ENCODE measurements at places on chromosomes 1 and 21.

GRCh38 chr1:24586970-24587820, 31.3 kb downstream of the NCMAP start:
- no peak for DNase-seq

GRCh38 chr1:50328552-50328951, 94.7 kb downstream of the DMRTA2 start:
- DNase-seq: no peak

- DNase-seq: peak; percentile 63
Observed at GRCh38 chr1:31798086-31798432, 17.8 kb downstream of the SPOCD1 start.

GRCh38 chr1:84042461-84042860, 43.5 kb upstream of the TTLL7 start:
- DNase-seq: no peak

DNA sequence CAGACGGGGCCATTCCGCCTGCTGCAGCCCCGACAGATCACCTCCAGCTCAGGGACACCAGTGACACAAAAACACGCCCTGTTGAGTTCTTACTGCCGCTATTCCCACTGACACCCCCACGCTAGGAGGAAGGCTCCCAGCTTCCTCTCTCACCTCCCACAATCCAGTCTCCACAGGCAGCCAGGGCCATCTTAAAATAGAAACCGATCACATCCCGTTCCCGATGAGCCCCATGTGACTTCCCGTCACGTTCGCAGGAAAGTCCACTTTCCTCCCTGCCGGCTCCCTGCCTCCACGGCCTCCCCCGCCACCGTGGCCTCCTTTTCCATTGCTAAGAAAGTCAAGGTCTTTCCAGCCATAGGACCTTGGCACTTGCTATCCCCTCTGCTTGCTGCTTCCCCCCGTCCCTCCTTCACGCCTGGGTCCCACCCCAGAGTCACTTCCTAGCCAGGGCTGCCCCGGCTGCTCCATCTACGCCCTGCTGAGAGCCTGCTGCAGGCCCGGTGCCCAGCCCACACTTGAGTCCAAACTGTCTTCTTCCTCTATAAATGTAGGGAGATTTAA, 24.0 kb upstream of the DDOST start:
- peak; percentile 86 for DNase-seq

DNA sequence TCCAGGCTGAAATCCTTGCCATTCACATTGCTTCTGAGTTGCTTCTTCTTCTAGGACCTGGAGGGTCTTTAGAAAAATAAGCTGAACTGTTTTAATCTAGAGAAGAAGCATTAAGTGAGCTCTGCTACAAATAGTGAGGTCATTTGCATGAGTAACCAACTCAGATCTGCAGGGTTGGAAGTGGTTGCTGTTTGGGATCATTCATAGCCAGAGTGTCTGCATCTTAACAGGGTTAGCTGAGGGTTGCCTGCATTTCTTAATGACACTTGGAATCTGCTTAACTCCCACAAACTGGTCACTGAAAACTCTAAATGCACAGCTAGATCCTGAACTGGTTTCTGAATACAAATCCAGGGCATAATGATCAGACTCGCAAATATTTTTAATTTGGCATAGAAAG, 9.9 kb downstream of the CNIH3 start:
- DNase-seq: no peak

GRCh38 chr1:5758859-5759578, 233.2 kb downstream of the NPHP4 start:
- DNase-seq: peak; percentile 28

DNA sequence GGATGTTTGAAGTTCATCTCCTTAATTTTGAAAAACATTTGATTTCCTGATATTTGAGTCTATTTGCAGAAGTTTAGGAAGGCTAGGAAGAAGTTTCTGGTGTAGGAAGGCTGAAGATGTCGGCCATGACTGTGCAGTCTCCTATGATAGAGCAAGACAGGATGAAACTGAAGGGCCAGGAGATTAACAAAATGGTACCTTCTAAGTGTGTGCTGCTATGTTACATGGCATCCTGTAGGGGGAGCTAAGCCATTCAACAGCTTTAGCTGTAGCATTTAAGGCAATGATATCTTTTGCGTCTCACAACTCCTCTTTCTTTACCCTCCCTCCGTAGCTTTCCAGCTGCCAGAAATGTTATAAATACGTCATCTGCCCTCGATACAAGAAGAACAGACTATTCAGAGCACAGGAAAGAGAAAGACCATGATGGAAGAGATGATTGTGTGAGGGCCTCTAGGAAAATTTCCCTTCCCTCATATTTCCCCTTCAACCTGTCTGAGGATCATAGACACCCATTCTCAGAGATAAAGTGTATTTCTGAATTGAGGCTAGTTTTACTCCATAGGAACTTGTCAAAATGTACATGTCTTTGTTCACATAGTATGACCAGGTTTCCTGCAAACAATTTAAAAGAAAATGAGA, 61.1 kb downstream of the XCL1 start:
- no peak for DNase-seq

- DNase-seq: no peak
Observed at GRCh38 chr1:93502571-93502970, 54.7 kb downstream of the FNBP1L start.

- DNase-seq: no peak
Observed at GRCh38 chr1:154151311-154151710, 3.6 kb downstream of the NUP210L start.

- no peak for DNase-seq
Observed at GRCh38 chr1:45926330-45926729, 122.9 kb downstream of the MAST2 start.

DNA sequence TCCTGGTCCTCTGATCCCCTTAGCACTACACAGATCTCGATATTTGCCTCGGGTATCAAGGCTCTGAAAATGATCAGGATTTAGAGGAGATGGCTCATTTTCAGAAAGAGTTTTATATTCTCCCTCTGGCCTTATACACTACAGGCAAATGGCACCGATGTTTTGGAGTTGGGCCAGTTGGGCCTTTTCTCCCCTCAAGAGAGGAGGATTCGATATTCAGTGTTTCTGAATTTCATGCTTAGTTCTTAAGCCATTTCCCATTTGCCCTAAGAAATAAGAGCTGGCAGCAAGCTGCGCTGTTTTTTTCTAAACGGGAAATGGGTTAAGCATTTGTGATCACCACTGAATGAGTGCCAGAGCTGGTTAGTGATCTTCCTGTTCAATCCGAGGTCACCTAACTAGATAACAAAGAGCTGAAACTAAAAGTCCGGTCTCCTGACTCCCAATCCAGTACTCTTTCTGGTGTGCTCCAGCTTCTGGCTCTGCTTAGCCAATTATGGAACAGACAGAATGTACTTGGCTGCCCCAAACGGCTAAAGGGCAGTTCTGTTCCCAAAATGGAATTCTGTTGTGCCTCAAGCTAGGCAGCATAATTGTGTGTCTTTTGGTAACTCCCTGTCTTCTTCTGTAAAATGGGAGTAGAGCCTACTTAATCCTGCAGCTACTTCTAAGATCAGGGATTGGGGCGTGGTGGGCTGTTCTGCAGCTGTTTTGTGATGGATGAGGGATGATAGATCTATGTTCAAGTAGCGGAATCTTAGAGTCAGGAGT, 1.2 kb upstream of the CPT2 start:
- no peak for DNase-seq

GRCh38 chr21:33902349-33902748, 13.3 kb downstream of the ATP5PO start:
- no peak for DNase-seq

GRCh38 chr1:247294282-247294681, 37.4 kb downstream of the ZNF496 start:
- DNase-seq: no peak

- no peak for DNase-seq
Observed at GRCh38 chr21:34019402-34019801, 54.0 kb upstream of the MRPS6 start.

DNA sequence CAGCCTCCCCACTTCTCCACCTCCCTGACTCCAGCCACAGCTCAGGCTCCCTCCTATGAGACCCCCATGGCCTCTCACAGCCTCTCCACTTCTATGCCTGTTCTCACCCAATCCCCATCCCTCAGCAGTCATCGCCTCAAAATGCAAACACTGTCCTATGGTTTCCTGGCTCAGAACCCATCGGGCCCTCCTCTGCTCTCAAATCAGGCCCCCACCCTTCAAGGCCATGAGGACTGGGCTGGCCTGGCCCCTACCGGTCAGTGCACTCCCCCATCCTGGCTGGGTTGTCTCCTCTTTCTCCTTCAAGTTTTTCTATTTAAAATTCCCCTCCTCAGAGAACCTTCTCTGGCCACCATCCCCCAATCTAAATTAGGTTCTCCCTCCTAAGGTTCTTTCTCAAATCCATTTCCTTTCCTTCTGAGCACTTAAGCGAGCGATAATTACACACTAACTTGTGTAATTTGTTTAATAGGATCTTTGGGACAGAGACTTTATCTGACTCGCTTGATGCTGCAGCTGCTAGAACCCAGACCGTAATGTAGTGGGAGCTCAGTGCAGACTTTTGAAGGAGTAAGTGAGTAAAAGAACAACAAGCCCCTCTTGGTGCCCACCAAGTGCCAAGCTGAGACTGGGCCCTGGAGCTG, 347.2 kb downstream of the MATN1 start:
- DNase-seq: no peak

- peak; percentile 62 for DNase-seq
Observed at GRCh38 chr21:44764319-44765230, 37.0 kb downstream of the UBE2G2 start.

- DNase-seq: peak; percentile 95
Observed at GRCh38 chr1:206634365-206635079, 814 bp upstream of the DYRK3 start.

DNA sequence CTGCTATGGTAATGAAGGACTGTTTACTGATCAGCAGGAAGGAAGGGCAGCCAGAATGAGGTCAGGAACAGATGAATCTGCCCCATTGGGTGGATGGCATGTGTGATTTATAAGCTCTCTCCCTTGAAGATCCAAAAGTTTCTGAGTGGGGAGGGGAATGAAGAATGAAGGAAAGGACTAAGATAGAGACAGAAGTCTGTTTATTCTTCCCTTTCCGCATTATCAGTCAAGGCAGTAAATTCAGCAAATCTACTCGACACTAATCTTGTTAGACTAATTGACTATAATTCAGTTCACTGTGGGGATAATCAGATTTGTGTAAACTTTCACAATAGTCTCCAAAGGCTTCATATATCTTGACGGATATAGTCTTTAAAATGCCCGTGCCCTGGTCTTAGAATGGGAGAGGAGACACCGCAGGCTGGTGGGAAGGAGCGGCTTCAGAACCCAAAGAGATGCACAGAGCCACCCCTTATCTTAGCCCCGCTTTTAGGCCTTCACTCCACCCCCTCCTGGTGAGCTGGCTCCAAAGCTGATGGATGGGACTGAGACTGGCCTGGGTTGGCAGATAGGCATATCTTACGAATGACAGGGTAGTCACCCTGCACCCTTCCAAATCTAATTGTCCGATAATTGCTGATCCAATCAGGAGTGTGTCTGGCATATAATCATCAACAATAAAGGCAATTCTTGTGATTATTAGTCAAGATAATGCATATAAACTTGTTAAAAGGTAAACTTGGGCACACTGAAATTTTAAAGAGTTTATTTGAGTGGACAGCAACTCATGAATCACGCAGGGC, 76.0 kb upstream of the PPM1J start:
- DNase-seq: no peak

DNA sequence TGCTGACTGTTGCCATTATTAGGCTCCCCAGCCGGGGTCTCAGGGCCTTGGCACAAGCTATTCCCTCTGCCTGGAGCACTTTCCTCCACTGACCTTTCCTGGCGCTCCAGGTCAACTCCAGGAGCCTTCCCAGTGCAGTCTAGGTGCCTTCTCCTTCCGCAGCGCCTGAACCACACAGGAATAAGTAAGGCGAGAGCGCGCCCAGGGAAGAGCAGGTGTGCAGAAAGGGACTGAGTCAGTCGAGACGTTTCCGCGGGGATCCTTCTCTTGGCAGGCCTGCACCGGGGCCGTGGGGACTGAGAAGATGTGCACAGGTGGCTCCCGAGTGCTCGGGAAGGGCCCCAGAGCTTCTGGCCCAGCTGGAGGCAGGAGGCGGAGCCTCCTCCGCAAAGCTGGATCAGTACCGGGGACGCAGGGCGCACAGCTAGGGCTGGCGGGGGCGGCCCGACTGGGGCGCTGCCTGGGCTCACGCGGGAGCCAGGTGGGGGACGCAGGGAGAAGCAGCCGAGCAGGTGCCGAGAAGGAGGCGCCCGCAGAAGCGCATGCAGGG, 765 bp upstream of the BMP8A start:
- DNase-seq: no peak

- DNase-seq: no peak
Observed at GRCh38 chr1:193115629-193116227, 6.1 kb upstream of the CDC73 start.

GRCh38 chr1:33141781-33142180, 40.1 kb downstream of the TRIM62 start:
- no peak for DNase-seq

DNA sequence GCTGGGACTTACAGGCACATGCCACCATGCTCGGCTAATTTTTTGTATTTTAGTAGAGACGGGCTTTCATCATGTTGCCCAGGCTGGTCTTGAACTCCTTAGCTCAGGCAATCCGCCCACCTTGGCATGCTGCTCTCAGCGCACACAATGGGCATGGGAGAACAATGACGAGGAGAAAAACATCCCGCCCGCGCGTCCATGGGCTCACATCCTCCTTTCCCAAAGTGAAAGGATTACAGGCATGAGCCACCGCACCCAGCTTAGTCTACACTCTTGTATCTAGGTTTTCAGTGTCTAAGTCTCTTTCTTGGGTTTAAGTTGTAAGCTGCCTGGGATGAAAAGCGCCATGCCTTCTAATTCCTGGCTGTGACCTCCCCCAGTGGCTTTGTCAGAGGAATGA, 37.9 kb downstream of the CDK18 start:
- DNase-seq: no peak

DNA sequence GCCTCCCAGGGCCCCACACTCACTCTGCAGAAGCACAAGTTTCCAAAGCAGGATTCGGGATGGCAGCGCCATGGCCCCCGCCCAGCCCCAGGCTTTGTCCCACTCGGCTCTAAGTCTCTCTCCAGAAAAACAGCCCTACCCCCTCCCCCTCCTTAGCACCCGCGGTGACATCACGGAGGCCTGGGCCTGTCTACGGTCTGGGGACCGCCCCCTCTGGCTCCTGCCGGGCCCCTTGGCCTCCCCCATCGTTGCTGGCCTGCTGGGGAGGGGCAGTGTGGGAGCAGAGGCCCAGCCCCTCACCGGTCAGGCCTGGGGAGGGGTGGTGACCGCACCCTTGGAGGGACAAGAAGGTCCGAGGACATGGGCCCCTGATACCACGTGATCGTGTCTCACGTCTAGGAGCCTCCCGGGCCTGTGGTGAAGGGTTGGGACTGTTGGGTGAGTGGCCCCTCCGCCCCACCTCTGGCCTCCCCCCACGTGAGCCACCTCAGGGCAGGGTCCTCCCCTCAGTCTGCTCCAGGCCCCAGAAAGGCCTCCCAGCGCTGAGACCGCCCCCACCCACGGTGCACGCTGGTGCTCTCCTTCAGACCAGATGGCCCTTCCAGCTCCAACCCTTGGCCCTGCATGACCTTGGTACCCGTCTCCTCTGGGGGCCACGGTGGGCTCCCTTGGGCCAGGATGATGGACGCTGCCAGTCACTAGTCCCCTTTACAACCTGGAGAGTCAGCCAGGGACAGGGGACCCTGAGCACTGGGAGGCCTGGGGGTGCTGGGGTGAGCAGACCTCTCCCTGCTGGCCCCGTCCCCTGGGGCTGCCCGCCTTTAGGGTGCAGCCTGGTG, at the start of gene MXRA8:
TSS of gene MXRA8 (minus strand) at position 123 of the 839 bp plus-strand sequence. CDS start at position 72, 51 bp downstream.
- no peak for DNase-seq

Measured in spleen (tissue), 13 donors.